HFFc6 (cell line): ENCODE measurements at places on chromosomes 3 and 15. TPM values are rescaled to one million over a fixed set of nuclear protein-coding genes. Genes with fewer than 3 reads are reported as not detected.

- DNase-seq: no peak
- H3K4me1 ChIP-seq: peaks cover 5% of the 10 kb centered on the region; the same call in 1 of the 2 replicates
Measured at GRCh38 chr3:186986406-186986805, 56.1 kb downstream of the ST6GAL1 start.

GATA2 gene
- total RNA-seq: 79.2 to 93.5 TPM (median 92.5 TPM) in 3 replicates

- H3K4me3 ChIP-seq: no peak overlapping the region
- DNase-seq: no peak
- H3K4me1 ChIP-seq: peaks cover 16% of the 10 kb centered on the region
- H3K36me3 ChIP-seq: no peaks in the 10 kb centered on the region
- peaks cover 26% of the 10 kb centered on the region for H3K27me3 ChIP-seq
Measured at GRCh38 chr15:31499953-31500765, 173.5 kb downstream of the KLF13 start.

- H3K4me3 ChIP-seq: no peak overlapping the region
- H3K36me3 ChIP-seq: peaks cover 7% of the 10 kb centered on the region
- peak overlapping the region; percentile 50; the same call in 1 of the 2 replicates for H3K27ac ChIP-seq
- peaks cover 83% of the 10 kb centered on the region for H3K4me1 ChIP-seq
Measured at GRCh38 chr3:172098698-172099494, 59.5 kb downstream of the FNDC3B start.

DNA sequence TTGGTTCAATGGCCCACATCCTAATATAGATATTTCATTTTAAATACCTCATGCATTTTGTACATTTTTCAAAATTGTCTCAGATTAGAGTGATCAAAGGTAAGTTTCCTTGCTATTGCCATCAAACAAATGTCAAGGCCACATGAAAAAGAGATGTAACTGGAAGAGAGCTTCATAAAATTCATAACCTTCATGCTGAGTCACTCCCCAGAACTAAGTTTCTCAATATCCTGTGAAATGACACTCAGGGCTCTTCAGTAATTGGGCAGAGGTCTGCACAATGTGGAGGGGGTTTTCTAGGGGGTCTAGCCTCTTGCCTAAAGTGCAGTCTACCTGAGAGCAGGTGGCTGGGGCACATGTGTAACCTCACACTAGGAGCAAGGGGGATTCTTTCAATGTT, 152.2 kb upstream of the SLC2A2 start:
- H3K36me3 ChIP-seq: peaks cover 21% of the 10 kb centered on the region; the same call in 1 of the 2 replicates
- 0 out of 2 replicates have a peak overlapping the region, but pooled peaks have one; percentile 17 for H3K27ac ChIP-seq
- no peak for DNase-seq
- H3K27me3 ChIP-seq: no peaks in the 10 kb centered on the region; the same call in 1 of the 2 replicates
- H3K4me1 ChIP-seq: peaks cover 72% of the 10 kb centered on the region

DNA sequence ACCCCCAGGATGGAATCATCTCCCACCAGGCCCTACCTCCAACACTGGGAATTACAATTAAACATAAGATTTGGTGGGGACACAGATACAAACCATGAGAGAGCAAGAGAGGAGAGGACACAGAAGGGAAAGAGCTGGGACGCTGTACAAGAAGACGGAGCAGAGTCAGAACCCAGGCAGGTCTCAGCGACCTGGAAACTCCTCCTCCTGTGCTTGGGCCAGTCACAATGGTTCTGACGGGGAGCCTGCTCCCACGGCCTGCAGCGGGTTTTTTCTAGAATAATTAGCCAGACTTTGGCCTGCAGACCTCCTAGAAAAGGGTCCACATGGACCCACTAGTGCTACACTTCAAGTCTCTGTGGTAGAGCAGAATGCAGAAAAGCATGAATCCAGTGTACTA, 5.6 kb downstream of the SLC12A8 start:
- H3K27me3 ChIP-seq: peaks cover 2% of the 10 kb centered on the region
- no peak overlapping the region for H3K4me3 ChIP-seq
- H3K4me1 ChIP-seq: peaks cover 34% of the 10 kb centered on the region
- no peaks in the 10 kb centered on the region for H3K36me3 ChIP-seq
- no peak overlapping the region for H3K27ac ChIP-seq

DNA sequence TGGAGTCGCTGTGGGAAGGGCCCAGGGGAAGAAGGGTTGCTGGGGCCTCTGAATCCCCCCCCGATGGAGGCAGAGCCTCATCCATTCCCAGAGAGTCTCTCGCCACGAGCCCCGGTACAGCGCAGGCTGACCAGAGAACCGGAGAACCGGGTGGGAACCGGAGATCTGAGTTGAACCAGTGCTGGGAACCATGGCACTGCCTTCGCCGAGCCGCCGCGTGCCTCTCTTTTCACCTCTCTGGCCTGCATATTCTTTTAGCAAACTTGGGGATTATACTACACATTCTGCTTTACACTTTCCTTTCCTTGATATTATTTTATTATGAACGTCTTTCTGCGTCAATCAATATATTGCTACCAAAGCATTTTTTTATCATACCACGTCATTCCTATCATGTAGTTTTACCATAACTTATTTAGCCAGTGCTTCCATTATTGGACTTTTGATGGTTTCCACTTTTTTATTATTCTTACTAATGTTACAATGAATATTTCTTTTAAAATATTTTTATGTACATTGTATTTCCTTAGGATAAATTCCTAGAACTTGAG, 7.2 kb downstream of the NRROS start:
- peaks cover 29% of the 10 kb centered on the region for H3K27me3 ChIP-seq
- H3K4me3 ChIP-seq: no peak overlapping the region

- peaks cover 2% of the 10 kb centered on the region; the same call in 1 of the 2 replicates for H3K27me3 ChIP-seq
- H3K4me3 ChIP-seq: no peak overlapping the region
- H3K27ac ChIP-seq: no peak overlapping the region
- DNase-seq: no peak
- H3K4me1 ChIP-seq: no peaks in the 10 kb centered on the region
- H3K36me3 ChIP-seq: no peaks in the 10 kb centered on the region
Measured at GRCh38 chr3:87041191-87041590, 50.2 kb upstream of the VGLL3 start.
